ENCODE measurements at places on chromosomes 5 and 9.

DNA sequence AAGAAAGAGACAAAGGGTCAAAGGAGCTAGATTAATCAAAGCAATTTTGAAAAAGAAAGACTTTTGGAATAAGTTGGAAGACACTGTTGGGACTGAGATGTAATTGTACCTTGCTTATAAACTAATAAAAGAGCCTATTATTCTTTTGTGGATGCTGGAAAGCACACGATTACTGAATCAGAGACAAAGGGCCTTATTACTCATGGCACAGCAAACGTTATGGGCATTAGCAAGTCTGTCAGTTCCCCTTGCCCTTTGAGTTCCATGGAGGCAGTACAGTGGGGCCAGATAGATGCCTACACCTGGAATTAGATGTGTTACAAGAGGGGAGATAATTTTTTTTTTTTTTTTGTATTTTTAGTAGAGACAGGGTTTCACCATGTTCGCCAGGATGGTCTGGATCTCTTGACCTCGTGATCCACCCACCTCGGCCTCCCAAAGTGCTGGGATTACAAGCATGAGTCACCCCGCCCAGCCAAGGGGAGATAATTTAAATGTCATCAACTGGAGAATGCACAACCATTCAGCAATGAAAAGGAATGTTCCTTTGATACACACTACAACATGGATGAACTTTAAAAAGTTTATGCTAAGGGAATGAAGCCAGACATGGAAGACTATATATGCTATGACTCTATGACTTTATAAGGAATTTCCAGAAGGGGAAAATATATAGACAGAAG is 128.9 kb downstream of the STARD4 start:
- no peak for DNase-seq

- no peak for DNase-seq
Measured at GRCh38 chr9:3976865-3977613, 322.8 kb downstream of the GLIS3 start.

DNA sequence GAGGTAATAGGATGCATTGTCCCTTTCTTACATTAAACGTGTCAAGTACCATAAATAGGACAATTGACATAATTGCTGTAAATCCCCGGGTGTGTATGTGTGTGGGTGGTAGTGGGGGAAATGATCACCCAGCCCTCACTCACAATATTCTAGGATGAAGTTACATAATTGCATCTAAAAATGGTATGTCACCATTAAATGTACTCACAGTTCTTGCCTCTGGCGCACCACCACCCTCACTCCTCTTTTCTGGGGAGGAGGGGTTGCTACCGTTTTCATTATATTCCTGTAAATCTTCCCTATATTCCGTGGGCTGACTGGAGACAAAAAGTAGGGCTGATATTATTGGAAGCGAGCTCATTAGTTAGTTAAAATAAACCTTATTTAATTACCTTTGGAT is 563.8 kb downstream of the TLR4 start:
- no peak for DNase-seq

DNA sequence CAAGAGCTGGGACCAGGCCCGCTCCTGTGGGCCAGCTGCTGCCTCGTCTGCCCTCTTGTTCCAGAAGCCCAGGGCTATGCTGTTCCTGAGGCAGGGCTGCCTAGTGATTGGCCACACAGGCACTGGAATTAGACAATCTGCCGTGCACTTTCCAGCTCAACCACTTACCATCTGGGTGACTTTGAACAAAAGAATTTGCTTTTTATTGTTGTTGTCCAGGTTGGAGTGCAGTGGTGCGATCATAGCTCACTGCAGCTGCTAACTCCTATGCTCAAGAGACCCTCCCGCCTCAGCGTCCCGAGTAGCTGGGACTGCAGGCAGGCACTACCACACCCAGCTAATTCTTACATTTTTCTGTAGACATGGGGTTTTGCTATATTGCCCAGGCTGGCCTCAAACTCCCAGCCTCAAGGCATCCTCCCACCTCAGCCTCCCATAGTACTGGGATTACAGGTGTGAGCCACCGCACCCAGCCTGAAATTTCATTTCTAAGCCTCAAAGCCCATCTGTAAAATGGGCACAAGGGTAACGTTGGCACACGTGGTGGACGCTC is 1.2 kb upstream of the NEK6 start:
- no peak for DNase-seq

DNA sequence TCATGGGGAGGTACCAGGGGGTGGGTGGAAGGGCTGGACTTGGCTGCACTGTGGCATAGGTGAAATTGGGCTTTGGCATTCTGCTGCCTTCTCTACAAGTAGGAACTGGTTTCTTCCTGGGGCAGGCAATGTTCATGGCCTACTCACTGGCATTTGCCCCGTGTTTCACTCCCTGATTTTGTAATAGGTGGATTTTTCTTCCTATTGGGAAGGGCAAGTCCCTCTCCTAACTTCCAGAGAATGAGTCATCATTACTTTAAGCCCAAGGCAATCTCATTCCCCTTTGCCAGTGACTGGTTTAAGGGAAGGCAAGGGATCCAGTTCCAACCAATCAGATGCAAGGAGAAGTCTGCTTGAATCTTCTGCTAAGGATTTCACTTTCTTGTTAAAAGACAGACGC is 67.9 kb upstream of the ANKRD55 start:
- DNase-seq: no peak

- DNase-seq: no peak
Measured at GRCh38 chr9:132260846-132261245, 93.9 kb downstream of the SETX start.

DNA sequence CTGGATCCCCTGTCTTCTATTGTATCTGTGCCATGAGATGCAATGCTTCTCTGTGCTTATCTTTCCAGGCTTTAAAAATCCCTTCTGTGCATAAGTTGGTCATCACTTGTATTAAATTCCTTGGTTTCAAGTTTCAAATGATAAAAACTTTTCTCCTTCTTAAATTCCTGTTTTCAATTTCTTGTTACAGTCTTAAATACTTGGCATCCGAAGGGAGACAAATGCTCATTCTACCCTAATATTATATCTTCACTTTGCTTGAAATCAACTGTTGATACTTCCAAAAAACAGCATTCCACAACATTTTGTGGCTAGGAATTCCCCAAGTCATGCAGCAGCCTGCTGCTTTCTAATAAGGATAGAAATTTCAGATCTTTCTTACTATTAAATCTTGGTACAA is 413.2 kb upstream of the ACTBL2 start:
- DNase-seq: no peak

DNA sequence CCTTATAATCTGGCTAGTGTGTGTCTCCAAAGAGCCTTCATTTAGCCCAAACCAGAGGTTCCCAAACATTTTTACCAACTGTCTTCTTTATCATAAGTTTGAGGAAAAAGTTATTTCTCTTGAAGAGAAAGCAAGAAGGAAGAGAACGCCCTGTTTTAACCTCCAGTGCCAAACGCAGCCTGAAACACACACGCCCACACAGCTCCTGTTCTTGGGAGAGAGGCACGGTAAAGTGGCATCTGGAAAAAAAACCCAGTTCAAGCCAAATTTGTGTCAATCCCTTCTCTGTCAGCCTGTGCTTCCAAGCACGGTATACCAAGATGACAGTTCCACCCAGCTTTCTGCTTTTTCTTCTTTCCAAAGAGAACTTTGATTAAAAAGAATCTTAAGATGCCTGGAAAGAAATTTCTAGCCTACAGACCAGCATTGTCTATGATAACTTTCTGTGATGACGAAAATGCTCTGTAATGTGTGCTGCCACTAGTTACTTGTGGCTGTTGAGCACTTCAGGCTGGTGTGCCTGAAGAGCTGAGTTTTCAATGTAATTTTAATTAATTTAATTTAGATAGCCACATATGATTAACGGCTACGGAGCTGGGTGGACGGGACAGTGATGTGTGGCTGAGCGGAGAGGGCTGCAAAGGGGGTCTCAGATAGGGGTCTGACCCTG is 62.3 kb downstream of the ACER2 start:
- DNase-seq: no peak

- DNase-seq: no peak
Measured at GRCh38 chr9:130446101-130446861, 1.5 kb downstream of the ASS1 start.

- no peak for DNase-seq
Measured at GRCh38 chr9:82665324-82665723, 397.6 kb downstream of the RASEF start.

- no peak for DNase-seq
Measured at GRCh38 chr5:53714667-53715010, 154.2 kb downstream of the NDUFS4 start.

DNA sequence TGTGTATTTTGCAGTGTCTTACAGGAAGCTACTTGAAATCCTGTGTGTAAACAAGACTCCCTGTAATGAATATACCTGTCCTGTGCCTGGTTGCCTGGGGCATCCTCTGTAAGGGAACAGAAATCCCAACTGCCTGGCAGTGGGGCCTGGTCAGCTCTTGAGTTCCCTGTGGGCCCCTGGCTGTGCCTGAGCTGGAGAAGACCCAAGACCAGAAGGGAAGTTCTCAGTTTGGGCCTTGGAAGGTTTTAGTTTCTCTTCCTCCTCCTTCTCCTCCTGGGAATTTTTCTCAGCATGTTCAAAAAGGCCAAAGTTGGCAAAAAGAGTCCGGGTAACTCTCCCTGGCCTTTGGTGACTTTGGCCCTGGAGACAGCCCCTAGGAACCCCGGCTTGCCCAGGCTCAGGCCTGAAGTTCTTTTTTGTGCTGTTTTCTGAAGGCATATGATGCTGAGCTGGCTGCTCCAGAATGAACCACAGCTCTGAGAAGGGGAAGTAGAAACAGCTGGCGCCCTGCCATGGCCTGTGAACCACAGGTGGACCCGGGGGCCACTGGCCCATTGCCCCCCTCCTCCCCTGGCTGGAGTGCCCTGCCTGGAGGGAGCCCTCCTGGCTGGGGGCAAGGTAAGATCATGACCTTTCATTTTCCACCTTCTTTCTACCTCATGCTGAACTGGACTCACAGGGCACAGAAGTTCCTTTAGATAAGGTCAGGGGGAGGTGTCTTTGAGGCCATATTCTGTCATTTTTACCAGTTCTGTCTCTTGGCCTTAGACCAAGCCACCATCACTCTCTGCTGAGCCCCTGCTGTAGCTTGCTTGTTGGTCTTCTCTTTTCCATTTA is 5.8 kb downstream of the TMEM268 start:
- DNase-seq: no peak

- DNase-seq: no peak
Measured at GRCh38 chr9:81053298-81054025, 635.9 kb downstream of the TLE1 start.

DNA sequence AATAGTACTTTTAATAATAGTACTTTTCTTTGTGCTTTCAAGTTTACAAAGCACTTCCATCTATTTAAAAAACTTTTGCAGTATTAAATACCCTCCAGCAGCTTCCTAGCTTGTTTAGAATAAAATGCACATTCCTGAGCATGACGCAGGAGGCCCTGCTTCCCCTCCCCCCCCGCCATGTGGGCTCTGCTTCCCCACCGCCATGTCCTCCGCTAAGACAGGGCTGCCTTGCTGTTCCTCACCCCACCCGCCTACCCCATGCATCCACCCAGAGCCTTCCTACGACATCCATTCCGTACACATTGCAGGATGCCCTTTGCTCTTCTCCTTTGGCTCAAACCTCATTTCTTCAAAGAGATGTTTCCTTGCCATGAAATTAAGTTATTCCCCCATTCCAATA is 205.9 kb upstream of the MSX2 start:
- DNase-seq: no peak

DNA sequence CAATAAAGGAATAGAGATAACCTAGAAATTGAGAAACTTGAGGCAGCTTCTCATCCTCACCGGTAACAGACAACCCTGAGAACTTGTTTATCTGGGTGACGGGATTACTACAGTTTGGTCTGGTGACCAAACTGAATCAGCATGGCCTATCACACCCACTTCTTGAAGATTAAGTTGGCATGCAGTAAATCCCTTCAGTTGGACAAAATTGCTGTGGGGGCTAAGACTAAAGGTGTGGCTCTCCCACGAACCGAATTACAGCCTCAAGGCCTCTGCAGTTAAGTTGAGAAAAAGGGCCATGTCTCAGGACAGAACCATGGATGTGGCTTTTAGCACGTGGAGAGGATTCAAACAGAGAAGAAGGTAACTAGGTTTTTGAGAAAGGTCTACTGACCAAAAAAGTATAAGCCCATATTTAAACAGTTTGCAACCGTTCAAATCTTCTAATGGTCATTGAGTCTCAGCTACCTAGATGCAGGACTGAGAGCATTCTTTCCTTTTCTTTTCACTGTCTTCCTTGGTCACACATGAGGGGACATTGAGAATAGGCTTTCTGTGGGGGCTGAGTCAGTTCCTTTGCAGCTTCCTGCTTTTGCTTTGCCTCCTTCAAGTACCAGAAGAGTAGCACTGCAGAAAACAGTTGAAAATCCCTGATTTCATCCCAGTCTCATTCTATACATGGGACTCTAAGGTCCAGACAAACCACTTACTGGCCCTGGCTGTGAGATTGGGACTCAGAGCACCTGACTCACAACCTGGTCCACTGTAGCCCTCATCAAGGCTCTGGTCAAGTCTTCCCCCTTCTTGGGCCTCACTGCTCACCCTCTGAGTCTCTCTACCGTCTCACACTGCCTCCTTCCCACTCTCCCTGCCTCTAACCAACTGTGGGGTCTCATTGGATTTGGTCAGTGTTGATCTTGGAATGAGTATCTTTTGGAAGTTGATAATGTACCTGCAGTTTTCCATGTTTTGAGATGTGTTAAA is 30.9 kb downstream of the PDE6A start:
- no peak for DNase-seq

DNA sequence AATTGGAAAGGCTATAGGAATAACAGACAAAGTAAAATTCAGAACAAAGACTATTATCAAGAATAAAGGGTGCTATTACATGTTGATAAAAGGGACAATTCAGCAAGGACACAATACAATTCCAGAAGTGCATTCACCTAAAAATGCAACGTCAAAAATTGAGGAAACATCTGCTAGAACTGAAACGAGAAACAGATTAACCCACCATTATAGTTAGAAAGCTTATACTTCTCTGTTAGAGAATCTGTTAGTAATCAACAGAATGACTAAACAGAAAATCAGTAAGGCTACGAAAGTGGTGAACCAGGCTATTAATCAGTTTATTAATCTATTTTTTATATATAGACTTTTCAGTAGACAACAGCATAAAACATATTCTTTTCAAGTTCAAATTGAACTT is 14.8 kb downstream of the FCN1 start:
- no peak for DNase-seq

GRCh38 chr5:6311568-6312501 is 66.5 kb downstream of the MED10 start:
- DNase-seq: no peak

DNA sequence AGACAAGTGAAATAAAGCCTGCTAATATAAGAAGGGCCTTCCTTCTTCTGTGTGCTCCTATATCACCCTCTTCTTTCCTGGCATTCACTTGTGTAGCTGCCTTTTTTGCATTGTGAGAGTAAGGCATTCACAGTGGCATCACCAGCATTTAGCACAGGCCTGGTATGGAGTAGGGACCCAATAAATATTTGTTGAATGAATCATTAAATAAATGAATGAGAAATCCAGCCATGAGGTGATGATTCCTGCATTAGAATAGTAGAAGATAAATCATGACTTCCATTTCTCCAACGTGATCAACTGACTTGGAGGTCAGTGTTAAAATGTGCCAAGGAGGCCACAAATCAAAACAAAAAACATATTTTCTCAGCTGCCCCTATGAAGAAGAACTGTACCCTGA is 3.9 kb downstream of the PLPPR1 start:
- DNase-seq: no peak
